ENCODE measurements at places on chromosomes 6 and 20.

GRCh38 chr6:129544892-129545612 lies 164.9 kb downstream of the ARHGAP18 start:
- no peak for DNase-seq

GRCh38 chr20:62051144-62051543 lies 14.5 kb downstream of the TAF4 start:
- no peak for DNase-seq

- DNase-seq = peak; percentile 31
Observed at GRCh38 chr6:16437095-16437494, 198.7 kb downstream of the GMPR start.

- peak; percentile 29 for DNase-seq
Observed at GRCh38 chr6:117547688-117548621, 54.4 kb downstream of the GOPC start.

DNA sequence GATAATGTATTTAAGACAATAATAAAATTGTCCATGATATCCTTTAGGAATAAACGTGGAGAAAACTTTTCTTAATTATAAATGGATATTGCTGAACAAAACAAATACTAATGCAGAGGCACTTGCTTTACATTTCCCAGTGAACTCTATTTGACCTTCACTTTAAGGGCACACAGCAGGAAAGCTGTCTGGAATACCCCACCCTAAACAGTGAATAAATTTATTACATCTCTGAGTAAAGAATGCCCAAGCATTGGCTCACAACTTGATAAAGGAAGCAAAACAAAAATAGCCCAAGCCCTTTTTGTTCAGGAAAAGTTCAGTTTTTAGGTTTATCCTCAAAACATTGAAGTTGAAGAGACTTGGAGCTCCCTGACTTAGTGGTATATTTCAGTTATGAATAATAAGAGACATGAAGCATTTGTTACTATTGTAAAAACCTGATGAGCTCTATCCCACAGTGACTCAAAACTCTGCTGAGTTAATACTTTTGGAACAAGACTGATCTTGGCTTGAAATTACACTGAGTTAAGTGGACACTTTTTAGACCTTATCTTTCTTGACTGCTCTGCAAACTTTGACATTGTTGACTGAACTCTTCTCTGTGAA lies 353.9 kb downstream of the BCKDHB start:
- no peak for DNase-seq

- DNase-seq = no peak
Observed at GRCh38 chr20:51094221-51094620, 71.3 kb upstream of the KCNG1 start.

GRCh38 chr20:3843490-3843889 lies 3.1 kb upstream of the MAVS start:
- DNase-seq = no peak
